T follicular helper cell (primary cell): ENCODE measurements at places on chromosomes 12 and 14.

DNA sequence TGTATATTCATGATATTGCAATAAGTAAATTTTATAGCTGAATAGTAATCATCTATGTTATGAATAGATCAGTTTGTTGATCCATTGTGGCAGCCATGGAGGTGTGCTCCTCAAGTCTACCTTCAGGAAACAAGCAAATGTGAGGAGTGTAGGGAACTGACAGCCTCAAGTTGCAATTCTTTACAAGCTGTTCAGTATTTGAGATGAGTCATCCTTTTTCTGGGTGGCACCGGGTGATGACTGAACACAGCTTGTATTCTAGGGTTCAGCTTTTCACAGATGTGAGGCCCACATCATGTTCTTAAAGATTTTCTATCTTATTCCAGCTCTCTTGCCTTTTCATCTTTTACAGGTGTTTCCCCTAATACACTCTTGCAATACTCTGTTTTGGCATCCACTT is 452.4 kb downstream of the KCNH5 start:
- no peak for DNase-seq

DNA sequence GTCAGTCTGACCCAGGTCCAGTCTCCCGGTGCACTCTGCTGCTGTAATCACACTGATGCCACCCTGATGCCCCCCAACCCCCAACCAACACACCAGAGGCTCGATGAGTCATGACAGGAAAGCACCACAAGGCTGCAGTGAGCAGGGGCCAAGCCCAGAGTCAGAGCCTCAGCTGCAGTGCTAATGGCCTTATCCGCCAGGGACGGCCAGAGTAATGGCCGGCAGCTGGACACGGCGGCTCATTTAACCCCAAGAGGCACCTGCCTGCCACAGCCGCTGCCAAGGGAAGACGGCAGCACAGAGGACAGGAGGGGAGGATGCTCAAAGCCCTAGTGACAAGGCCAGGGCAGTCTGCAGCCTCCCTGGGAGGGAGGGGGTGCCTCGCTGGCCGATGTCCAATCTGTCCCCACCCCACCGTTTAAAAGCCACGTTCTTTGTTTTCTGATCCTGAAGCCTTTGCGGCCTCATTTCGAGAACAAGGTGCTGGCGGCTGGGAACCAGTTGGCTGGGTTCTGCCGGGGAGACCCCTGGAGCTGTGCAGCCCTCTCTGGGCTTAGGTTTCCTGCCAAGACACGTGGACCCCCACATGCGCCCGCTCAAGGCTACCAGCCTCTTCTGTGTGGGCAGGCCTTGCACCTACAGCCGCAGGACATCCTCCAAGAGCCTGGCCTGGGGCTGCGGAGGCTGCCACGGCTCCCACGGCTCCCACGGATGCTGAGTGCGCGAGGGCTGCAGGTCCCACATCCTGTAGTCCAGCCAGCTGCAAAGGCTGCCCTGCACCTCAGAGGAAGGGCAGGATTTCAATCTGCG is 13.1 kb downstream of the CCDC85C start:
- DNase-seq, result no peak

- no peak for DNase-seq
These were observed 1.7 kb upstream of the OVCH1 start for GRCh38 chr12:29499235-29499634.

DNA sequence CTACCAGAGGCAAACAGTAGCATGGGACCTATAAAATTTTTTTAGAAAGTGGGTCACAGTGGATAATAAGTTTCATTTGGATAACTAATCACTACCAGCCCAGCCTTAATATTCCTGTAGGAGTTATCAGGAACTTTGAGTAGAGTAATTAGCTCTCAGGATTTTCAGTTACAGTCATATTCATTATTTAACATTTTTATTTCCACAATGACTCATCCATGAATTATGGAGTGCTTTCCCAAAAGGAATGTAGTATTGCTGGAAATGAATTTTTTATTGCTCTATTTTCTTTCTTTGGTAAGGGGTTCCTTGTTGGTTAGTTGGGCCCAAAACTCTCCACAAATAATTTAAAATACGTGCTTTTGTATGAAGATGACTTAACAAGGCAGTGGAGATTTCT is 53.7 kb downstream of the ERC1 start:
- no peak for DNase-seq

DNA sequence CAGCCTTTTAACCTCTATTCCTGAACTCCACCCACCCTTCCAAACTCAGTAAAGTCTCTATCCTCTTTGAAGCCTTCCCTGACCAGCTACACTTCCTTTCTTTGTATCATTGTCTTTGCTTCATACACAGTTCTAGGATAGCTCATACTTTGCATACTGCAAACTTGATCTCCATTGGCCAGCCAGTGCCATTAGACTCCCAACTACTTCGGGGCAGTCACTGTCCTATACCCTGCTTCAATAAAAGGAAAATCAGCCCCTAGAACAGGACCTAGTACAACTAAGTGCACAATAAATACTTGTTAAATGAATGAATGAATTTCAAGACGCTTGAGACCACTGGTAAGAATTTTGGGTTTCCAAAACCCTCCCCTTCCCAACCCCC is 521 bp upstream of the PIP4K2C start:
- DNase-seq, result no peak

GRCh38 chr14:72616294-72616693 is 277.6 kb downstream of the DPF3 start:
- no peak for DNase-seq

- DNase-seq, result no peak
These were observed 122.5 kb downstream of the DAD1 start for GRCh38 chr14:22466491-22466890.

DNA sequence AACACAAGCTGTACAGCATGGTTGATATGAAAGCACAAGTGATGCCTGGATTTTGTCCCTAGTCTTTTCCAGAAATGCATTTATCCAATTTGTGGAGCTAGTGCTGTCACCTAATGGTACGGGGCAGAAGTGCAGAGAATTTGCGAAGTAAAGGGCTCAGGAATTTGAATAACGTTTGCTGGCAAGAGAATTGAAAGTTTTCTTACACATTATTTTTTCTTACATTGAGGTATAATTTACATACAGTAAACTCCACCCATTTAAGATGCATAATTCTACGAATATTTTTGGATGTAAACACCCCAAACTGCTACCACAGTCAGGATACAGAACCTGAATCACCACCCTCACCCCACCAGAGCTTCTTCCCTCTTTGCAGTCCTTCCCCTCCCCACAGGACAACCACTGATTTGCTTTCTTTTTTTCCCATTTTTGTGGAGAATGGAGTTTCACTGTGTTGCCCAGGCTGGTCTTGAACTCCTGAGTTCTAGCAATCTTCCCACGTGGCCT is 3.5 kb downstream of the AICDA start:
- no peak for DNase-seq

- no peak for DNase-seq
These were observed 25.0 kb downstream of the CREBL2 start for GRCh38 chr12:12636641-12637040.

GRCh38 chr12:9707864-9708808 is 24.8 kb downstream of the CLECL1 start:
- peak; percentile 56 for DNase-seq

- no peak for DNase-seq
These were observed 4.0 kb downstream of the PNN start for GRCh38 chr14:39179042-39179441.

GRCh38 chr12:70756118-70756517 is 118.9 kb upstream of the PTPRB start:
- DNase-seq, result no peak
